ENCODE measurements at places on chromosomes 12 and 14.

GRCh38 chr12:109163167-109163566 lies 46.8 kb downstream of the ACACB start:
- no peak for DNase-seq

- no peak for DNase-seq
These were observed 412.5 kb downstream of the CCDC91 start for GRCh38 chr12:28602786-28603185.

- DNase-seq, result no peak
These were observed 35.5 kb downstream of the CCDC92 start for GRCh38 chr12:123936956-123937706.

- no peak for DNase-seq
These were observed 57.0 kb downstream of the HELB start for GRCh38 chr12:66359300-66359699.

DNA sequence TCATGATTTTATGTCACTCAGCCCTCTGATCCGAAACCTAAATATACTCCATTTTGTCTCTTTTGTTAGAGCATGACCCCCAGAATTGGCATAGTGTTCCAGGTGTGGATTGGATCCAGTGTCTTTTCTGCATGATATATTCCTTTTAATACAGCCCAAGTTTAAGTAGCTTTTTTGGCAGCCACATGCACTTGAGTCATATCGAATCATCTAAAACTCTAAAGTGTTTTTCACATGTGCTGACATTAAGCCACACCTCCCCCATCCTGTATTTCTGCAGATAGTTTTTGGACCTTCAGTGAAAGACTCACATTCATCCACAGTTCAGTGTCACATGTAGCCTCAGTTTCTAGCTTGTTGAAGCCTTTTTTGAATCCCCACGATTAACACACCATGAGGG lies 30.6 kb downstream of the BORCS5 start:
- DNase-seq, result no peak

DNA sequence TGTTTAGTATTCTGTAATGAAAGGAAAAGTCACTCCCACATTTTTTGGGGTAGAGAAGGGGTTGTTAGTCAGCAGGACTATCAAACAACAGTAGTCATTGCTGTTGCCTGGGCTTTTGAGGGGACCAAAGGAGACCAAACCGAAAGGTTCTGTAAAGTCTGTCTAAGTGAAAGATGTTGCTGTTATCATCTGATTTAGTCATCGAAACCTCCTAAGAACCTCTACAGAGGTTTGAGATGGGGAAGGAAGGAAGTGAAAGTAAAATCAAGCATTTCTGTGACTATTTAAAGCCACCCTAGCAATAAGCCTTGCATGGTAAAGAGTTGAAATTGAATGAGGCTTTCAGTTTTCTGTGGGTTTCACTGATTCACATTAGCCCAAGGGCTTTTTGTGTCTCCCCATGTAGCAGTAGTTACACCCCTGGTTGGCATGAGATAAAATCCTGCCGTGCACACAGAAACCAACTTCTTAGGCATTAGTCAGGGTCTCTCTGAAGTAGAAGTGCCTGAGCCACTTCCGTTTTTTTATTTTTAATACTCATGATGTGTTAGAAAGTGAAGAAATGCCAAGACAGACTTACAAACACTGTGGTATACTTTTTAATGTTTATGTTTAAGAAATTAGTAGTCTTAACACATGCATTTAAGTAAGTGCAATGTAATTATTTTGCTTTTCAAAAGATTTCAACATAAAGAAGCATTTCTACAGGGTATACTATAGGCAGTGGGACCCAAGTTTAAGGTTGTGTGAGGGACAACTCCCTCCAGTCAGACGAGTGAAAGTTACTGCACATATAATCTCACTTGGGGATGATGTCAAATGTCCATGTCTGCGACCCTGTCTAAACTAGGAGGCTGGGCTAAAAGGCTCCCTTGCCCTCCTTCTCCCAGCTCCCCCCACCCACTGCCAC lies 50.4 kb downstream of the DYRK2 start:
- no peak for DNase-seq

DNA sequence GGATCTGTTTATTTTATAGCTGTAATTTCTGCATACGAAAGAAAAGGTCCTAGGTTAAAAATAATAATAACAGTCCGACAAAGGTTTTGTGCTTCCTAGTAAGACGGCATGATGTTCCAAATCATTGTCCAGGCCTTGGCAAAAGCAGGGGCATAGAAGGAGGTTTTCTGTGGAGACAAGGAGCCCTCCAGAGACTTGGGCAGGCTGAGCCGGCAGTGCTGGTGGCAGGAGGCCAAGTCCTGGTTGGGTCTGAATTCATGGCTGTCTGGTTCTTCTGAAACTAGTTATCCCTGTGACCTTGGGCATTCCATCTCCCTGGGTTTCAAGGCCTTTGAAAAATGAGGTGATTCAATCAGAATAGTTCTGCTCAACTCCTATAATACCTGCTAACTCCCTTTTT lies 44.0 kb downstream of the KCNK13 start:
- DNase-seq, result no peak

GRCh38 chr12:74551291-74551690 lies 13.7 kb downstream of the ATXN7L3B start:
- no peak for DNase-seq

Measured in activated naive CD4-positive, alpha-beta T cell (primary cell).